ENCODE measurements at places on chromosomes 2 and 18.

DNA sequence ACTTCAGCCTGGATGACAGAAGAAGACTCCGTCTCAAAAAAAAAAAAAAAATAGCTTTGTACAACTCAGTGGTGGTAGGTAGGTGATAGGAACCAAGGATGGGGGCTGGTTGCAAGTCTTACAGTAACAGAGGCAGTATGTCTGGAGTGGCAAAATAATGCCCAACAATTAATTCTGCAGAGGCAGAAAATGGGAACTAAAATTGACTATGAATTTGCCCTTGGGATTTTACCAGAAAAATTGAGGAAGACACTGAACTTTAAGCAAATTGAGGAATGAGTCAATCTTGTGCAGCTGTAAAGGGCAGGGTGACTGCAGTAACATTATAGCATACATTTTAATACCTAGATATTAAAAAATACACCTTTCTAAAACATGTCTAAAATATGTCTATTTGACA is 292.1 kb upstream of the FBXO11 start:
- no peak for DNase-seq

GRCh38 chr2:157107460-157107859 is 150.0 kb upstream of the GALNT5 start:
- no peak for DNase-seq

- no peak for DNase-seq
These were observed 175.2 kb upstream of the SALL3 start for GRCh38 chr18:78804206-78805030.

GRCh38 chr2:105417857-105418436 is 19.1 kb upstream of the FHL2 start:
- no peak for DNase-seq

DNA sequence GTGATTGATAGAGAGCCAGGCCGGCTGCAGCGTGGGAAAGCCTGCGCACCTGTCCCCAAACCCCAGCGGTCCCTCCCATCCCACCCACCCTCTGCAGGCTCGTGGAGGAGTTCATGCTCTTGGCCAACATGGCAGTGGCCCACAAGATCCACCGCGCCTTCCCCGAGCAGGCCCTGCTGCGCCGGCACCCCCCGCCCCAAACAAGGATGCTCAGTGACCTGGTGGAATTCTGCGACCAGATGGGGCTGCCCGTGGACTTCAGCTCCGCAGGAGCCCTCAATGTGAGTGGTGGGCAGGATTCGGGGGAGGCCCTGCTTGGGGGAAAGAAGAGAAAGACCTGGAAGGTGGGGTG is 48.9 kb upstream of the ALPP start:
- no peak for DNase-seq

DNA sequence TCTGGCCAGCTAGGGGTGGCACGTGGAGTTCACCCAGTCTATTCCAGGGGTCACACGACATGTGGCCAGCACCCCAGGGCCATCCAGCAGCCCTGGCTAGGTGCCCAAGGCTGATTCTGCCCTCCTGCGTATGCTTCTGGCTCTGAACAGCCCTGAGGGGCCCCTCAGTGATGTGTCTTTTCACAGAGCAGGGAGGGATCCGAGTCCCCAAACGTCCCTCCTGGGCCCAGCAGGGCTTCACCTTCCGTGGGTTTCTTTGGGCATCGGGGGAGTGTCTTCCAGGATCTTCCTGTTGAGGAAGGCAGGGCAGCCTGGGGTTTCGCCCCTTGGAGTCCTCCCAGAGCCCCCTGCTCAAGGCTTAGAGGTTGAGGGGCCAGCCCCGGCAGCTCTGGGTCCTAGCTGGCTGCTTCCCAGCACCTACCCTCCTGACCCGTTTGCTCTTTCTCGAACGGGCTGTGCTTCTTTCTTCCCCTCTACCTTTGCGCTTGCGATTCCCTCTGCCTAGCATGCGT is 165.9 kb downstream of the DYSF start:
- no peak for DNase-seq

DNA sequence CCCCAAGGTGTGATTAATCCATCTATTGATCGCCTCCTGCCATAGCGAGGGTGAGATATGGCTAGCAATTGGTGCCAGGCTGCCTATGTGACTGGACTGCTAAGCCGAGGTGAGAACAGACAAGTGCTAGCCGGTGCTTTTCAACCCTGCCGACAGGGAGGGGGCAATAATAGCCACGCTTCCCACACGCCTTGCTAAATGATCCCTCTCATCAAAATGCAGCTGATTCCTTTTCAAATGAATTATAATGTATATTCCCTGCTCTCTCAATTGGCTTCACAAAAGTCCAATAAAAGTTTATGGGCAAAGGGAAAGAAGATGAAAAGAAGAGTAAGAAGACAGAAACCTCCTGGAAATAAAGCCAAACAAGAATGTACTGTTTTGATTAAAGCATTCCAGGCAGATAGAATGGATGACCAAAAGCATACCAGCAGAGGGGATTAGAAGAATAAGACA is 235.6 kb downstream of the ICOS start:
- no peak for DNase-seq

GRCh38 chr2:208407667-208408066 is 1.1 kb downstream of the PTH2R start:
- DNase-seq: no peak

- DNase-seq: no peak
These were observed 93.8 kb downstream of the ROCK2 start for GRCh38 chr2:11250400-11251196.

GRCh38 chr2:164243315-164243714 is 378.0 kb downstream of the GRB14 start:
- DNase-seq: no peak

DNA sequence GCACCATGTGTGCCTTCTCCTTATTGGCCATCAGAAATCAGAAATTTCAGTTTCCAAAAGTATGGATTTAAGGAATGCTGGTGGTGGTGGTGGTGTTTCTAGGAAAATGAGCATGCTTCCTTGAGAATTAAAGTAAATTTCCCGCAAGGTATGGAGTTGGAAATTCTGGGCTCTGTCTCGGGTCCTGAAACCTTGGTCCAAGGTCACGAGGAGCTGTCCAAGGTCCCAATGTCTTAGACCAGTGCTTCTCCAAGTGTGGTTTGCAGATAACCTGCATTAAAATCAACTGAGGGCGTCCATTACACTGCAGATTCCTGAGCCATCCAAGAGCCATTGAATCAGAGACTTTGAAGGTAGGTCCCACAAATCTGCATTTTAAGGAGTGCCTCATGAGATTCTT is 210.9 kb upstream of the PKDCC start:
- DNase-seq: peak; percentile 23

DNA sequence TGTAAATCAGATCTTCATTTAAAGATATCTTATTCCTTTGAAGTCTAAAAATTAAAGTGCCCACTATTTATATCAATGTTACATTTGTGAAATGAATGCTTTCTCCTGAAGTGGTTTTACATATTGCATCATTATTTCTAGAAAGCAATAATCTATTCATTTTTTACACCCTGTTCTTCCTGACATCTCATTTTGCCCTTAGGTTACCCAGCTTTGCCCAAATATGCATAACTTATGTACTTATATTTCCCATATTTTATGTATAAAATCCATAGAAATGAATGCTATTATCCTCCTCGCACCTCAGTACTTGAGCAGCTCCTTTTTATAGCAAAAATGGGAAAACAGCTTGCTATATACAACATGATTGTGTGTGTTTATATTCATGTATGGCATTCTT is 396.5 kb upstream of the DSEL start:
- no peak for DNase-seq

DNA sequence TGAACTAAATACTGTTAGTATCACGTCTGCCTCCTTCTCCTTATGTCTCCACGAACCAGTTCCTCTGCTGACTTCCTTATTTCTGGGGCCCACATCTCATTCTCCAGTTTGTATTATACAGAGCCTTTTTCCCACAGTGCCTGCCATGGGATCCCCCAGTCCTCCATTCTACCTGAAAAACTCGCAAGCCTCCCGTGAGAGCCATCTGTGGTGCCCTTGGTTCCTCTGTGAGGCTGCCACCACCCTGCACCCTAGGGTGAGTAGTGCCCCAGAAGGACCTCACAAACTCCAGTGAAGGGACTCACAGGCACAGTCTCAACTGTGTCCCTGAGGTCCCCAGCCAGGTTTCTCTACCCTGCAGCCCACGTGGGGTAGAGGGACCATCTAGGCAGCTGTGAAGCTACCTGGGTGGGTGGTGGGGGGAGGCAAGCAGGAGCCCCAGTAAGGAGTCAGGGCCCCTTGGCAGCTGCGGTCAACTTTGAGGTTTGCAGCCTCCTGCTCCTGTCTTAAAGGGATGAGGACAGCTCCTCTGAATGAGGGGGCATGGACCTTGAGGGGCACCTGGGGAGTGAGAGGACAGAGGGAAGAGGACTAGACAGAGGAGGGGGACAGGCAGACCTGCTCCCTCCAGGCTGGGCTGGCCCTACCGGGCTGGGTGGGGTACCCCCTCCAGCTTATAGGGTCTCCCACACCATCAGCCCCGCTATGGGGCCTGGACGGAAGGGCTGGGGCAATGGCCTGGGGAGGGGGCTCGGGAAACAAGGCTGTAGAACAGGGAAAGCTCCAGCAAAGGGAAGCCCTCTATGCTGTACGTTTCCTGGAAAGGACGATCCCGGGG is 1.0 kb downstream of the PSTPIP2 start:
- peak; percentile 19 for DNase-seq

- DNase-seq: peak; percentile 81
These were observed 157.8 kb downstream of the SMAD2 start for GRCh38 chr18:47772374-47773248.

GRCh38 chr2:194491409-194492115 is 1165.5 kb upstream of the SLC39A10 start:
- DNase-seq: no peak

GRCh38 chr2:160660741-160661140 is 167.1 kb upstream of the RBMS1 start:
- DNase-seq: no peak

DNA sequence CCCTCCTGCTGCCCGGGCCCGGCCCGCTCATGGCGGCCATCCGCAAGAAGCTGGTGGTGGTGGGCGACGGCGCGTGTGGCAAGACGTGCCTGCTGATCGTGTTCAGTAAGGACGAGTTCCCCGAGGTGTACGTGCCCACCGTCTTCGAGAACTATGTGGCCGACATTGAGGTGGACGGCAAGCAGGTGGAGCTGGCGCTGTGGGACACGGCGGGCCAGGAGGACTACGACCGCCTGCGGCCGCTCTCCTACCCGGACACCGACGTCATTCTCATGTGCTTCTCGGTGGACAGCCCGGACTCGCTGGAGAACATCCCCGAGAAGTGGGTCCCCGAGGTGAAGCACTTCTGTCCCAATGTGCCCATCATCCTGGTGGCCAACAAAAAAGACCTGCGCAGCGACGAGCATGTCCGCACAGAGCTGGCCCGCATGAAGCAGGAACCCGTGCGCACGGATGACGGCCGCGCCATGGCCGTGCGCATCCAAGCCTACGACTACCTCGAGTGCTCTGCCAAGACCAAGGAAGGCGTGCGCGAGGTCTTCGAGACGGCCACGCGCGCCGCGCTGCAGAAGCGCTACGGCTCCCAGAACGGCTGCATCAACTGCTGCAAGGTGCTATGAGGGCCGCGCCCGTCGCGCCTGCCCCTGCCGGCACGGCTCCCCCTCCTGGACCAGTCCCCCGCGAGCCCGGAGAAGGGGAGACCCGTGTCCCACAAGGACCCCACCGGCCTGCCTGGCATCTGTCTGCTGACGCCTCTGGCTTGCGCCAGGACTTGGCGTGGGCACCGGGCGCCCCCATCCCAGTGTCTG is 767 bp downstream of the RHOB start:
- peak; percentile 31 for DNase-seq

- no peak for DNase-seq
These were observed 233.7 kb downstream of the PRKCE start for GRCh38 chr2:45885171-45885621.

DNA sequence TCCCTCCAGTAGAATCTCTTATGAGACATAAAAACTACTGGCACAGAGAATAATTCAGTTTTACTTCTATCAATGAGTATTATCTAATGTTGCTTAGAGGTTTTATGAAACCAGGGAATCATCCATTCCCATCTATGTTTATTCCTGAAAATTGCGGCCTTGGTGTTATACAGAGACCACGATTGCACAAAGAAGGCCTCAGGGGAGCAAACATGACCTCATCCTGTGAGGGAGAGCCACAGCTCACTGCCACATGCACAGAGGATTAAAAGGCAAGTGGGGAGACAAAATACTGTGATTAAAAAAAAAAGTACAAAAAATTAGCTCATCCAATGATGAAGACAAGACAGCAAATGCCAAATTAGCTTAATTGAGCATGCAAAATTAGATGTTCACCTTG is 111.8 kb upstream of the SLC35G4 start:
- DNase-seq: no peak

GRCh38 chr18:46675112-46675511 is 18.1 kb upstream of the LOXHD1 start:
- DNase-seq: no peak

DNA sequence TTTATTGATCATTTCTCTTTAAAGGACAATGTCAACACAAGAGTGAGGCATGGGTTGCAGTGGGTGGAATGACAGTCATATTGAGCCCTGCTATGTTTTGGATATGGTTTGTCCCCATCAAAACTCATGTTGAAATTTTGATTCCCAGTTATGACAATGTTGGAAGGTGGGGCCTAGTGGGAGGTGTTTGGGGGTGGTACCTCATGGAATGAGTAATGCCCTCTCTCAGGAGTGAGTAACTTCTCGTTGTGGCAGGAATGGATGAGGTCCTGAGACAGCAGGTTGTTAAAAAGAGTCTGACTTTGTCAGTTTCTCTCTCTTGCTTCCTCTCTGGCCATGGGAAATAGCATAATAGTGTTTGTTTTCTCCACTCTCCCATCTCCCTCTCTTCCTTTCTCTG is 345.3 kb downstream of the DCC start:
- no peak for DNase-seq

GRCh38 chr2:127527001-127527804 is 914 bp upstream of the IWS1 start:
- DNase-seq: no peak

DNA sequence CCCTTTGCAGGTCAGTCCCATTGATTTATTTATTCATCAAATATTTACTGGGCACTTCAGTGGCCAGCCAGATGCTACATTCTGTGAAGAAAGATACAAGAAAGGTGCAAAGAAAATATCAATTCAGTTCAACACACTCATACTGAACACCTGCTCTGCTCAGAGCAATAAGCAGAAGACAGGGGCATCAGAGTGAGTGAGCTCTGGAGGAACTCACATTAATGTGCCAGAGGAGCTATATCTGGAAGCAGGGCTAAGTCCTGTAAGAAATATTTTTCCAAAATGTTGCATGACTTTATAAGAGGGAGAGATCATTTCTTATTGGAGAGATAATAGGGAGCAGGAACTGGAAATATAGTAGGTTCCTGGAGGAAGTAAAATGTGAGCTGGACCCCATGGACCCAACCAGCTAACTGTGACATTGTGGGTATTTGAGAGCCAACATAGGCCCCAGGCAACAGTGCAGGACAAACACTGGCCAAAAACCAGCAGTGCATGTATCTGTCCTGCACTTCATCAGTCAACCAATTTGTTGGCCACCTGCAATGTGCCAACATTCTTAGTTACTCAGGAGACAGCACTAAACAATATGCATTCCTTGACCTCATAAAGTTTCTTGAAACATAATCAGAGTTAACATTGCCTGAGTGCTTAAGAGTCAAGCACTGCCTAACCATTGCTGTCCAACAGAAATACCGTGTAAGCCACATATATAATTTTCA is 102.7 kb upstream of the PTPRM start:
- no peak for DNase-seq

- no peak for DNase-seq
These were observed 3.6 kb downstream of the BCL11A start for GRCh38 chr2:60549928-60550177.
